ENCODE measurements at places on chromosomes 5 and 9.
A peak's percentile ranks its signal among the peaks of the same experiment; 100 is the strongest.

DNA sequence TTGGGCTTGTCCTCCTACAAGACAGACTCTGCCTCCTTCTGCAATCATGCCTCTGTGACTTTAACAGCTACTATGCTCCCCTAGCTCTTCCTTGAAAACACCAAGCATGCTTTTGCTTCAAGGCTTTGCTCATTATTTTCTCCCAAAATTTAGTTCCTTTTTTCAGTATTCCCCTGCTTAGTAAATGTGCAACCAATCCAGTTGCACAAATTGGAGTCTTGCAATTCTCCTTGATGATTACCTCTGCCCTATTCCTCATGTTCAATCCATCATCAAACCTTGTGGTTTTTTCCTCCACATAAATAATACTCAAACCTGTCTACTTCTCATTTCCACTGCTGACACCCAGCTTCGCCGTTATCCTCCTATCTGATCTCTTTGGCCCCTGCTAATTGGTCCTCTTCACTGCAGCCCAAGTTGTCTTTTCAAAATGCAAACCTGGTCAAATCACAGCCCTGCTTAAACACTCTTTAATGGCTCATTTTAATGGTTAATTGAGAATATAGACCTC, 296.3 kb downstream of the CWC27 start:
- DNase-seq = no peak

GRCh38 chr9:89532478-89532877, 34.6 kb upstream of the SEMA4D start:
- DNase-seq = peak; percentile 34

DNA sequence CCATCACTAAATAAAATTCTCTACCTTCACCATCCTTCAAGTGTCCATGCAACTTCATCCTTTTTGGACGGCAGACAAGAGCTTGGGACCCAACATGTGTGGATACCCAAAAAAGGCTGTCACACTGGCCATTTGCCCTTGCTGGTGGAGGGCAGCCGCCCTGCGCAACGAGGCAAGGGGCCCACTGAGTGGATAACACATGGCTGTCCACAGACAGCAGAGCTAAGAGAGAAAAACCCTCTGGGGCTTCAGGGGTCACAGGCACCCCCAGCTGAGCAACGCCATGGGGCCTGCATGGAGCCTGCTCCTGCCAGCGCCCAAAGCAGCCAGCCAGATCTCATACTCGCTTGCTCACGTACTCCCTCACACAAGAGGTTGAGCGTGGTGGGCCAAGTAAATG, 205.9 kb upstream of the NREP start:
- no peak for DNase-seq

DNA sequence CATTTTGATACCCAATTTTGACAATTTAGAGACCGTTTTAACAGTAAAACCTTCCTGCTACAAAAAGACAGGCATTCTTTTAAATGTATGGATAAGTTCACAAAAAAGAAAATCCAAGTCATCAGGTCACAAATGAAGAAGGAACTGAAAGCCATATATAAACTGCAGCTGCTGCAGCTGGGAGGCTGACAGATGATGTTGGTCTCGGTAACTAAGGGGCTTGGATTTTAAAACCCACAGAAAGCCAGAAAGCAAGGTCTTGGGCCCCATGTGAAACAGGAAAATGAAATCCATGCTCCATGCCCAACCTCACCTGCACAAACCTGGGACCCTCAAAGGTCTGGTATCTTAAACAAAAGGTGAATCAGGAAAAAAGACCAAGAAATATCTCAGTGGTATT, 15.7 kb upstream of the C5orf34 start:
- no peak for DNase-seq

DNA sequence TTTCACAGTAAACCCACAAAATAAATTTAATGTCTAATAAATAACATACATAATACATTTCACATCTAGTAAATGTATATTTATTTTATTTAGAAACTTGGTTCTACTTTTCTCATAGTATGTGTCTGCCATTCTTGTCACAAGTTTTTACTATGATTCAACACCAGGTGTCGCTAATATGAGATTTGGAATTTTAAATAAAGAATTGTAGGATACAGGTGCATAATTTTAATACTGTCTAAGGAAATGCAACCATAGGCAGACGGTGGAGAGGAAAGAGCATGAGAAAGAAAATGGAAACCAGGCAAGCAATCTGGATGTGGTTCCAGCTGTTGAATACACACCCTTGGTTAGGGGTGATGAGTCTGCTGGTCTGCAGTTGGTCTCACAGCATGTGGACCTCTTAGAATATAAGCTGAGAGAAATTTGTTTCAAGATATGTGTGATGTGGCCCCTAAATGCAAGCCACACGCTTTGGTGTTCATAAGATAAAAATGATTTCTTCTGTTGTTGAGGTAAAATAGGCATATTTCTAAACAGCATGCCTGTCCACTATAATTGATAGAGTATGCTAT, 114.7 kb upstream of the TXNDC8 start:
- no peak for DNase-seq

DNA sequence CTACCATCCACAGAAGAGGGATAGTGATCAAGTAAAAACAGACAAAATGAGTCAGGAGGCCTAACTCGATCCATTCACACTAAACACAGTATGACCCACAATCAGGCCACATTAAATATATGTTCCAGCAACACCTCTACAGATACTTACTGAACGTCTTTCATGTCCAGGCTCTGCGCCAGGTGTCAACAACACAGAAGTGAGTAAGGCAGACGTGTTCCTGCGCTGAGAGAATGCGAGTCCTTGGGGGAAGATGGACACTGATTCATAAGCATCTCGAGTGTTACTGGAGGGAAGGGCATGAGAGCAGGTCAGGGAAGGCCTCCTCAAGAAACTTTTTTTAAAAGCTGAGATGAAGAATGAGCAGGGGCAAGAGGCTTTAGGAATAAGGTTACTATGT, 164.3 kb upstream of the CLINT1 start:
- DNase-seq = no peak

- no peak for DNase-seq
Observed at GRCh38 chr5:108727651-108728565, 19.8 kb upstream of the FER start.

DNA sequence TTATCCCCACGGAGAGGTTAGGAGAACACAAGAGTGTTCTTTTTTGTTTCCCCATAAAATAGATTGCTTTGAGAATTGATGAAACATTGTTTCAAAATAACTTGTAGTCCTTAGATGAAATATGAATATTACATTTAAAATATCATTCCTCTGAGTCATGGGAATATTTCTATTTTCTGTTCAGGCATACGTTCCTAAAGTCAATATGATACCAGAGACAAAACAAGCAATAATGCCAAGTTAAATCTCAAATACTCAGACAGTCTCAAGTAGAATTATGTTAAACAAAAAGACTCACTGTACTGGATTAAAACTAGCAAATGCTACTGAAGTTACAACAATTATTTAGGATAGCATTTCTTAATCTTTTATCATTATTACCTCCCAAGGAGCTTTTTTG, 111.7 kb upstream of the C6 start:
- no peak for DNase-seq

DNA sequence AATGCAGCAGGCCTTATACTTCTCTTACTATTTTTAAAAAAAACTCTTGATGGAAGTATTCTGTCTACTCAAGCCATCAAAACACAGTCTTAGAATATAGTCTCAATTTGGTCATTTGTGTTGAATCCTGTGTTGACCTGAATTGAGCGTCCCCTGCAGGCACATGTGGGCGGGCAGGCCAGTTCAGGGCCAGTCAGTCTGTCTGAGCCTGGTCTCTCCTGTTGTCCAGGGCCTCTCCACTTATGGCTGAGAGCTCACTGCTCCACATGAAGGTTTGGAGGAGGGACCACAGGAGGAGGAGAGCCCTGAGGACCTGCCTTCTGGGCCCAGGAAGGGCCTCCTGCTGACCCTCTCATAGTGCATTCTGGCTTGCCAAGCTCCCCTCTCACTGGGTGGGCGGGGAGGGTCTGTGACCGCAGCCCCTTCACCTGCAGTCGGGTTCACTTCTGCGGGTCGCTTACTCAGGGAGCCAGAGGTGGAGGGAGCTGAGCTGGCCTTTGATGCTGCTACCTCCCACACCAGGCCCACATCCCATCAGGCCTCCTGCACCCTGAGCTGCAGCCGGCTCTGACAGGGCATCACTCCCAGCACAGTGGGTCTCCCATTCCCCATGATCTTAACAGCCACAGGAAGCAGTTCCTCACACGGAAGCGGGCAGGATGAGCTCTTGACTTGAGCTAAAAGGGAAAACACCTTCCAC, 178.2 kb upstream of the S1PR3 start:
- no peak for DNase-seq

DNA sequence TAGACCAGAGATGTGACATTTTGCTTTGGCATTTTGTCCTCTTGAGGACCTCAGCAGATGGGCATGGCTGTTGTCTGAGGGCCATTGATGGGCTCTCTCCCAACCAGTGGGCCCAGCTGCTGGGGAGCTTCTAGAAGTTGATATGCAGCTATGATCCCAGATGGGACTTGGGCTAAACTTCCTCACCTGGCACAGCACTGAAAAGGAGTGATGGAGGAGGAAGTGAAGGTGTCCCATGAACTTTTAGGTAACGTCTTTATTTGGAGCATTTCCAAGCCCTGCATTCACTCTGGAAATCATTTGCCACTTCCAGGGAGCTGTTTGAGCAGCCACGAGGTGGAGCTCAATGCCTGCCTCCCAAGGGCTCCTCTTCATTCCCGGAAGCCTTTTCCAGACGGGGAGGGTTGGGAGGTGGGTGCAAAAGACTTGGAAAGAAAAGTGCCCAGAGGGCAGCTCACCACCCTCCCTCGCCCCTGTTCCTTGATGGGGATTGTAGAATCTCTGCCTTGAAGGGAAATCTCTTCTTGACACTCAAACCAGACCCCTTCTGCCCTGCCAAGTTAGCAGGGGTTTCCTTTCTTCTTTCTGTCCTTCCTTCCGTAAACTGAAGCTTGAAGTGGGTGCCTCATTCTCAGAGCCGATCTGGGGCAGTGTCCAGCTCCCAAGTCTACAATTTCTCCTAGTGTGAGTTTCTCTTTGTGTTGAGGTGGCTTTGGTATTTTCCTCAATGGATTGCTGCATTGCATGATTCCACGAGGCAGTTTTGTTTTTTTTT, 18.1 kb upstream of the NEUROG1 start:
- DNase-seq = no peak

DNA sequence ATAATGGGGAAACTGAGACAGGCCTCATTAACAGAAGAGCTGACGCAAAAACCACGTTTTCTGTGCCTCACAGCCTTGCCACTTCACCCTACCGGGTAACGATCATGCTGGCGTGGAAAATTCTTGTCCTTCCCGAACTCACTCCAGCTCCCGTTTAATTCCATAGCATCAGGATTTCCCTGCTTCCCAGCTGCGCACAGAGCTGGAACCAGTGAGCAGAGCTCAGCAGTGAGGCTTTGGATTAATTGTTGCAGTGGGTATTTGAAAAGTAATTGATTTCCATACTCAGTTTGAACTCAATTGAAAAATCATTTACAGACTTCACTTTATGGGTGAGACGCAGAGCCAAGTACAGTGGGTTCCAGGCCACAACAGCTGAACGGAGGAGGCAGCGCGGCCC, 199.0 kb upstream of the ADAMTS16 start:
- DNase-seq = no peak

DNA sequence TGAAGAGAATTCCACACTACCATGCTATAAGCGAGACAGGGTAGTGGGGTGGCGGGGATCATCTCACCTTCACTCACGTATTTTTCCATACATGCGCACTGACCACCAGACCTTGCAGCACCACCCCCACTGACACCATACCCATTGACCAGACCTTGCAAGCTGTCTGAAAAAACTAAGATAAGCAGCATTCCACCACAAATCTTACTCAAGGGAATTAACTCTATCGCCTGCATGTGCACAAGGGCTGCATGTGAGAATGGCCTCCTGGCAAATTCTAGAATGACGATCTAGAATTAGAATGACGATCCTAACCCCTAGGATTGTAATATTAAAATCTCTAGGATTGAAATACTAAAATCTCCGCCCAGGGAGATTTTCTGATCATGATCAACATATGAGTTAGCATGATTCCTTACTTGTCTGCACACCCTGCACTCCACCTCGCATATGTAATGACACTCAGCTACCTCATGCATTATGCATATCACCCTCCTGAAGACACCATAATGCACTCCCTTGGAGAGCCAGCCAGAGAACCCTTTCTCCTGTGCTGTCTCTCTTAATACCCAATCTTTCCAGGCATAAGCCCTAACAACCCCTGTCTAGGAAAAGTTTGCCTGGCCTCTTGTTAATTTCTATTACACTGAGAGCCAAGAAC, 11.7 kb downstream of the SOX30 start:
- no peak for DNase-seq

DNA sequence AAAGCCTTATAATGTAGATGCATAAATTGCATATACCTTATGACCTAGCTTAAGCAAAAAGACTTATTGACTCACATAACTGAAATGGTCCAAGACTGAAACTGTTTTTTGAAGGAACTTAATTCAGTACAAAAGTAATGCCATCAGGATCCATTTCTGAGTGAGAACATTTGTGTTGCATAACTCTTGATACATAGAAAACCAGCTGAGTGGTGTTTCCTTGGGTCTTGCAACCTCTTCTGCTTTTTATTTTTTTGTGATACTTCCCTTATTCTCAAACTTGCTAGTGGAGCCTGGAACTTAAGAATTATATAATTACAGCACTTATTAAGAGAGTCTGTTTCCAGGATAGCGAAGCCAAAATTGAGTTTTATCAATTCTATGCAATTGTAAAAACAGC, 272.0 kb downstream of the MAN2A1 start:
- no peak for DNase-seq

GRCh38 chr5:135322271-135322670, 76.8 kb downstream of the MACROH2A1 start:
- no peak for DNase-seq

DNA sequence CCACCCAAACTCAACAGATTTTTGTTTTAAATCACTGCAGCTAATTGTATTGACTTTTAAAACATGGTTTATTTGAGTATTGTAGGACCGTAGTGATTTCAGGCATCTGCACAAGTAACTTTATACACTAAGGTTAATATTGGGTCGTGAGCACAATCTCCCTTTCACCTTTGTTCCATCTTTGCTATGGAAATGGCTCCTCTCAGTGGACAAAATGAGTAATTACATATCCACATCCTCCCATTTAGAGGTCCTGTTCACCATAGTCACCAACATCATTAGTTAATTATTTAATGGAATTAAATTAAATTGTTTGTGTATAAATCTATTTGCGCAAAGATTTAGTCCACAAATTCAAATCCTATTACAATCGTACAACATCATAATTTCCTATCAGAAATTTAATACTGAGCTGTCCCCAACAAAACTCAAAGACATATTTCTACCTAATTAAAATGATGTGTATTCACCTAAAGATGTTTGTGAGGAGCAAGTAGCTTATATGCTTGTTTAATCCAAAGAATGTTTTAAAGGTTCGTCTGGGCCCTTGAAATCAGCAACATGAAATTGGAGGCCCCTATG, 173.0 kb upstream of the DAPK1 start:
- no peak for DNase-seq

Measured in activated CD4-positive, alpha-beta T cell treated with anti-CD3 and anti-CD28 coated beads for 24 hours (primary cell).